ENCODE measurements at places on chromosomes 4 and X.

DNA sequence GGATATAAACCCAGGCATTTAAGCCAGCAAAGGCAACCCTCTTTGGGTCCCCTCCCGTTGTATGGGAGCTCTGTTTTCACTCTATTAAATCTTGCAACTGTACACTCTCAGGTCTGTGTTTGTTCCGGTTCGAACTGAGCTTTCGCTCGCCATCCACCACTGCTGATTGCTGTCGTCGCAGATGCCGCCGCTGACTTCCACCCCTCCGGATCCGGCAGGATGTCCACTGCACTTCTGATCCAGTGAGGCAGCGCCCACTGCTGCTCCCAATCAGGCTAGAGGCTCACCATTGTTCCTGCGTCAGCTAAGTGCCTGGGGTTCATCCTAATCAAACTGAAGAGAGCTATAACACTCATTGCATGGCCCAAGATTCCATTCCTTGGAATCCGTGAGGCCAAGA lies 49.2 kb downstream of the ENOPH1 start:
- H3K27me3 ChIP-seq = no peaks in the 10 kb centered on the region
- H3K27ac ChIP-seq = peak overlapping the region; percentile 57
- no peak overlapping the region for H3K4me3 ChIP-seq
- DNase-seq = no peak
- H3K36me3 ChIP-seq = peaks cover 2% of the 10 kb centered on the region

- DNase-seq = no peak
- peaks cover 34% of the 10 kb centered on the region for H3K36me3 ChIP-seq
- no peaks in the 10 kb centered on the region for H3K4me1 ChIP-seq
- no peak overlapping the region for H3K27ac ChIP-seq
- no peak overlapping the region for H3K4me3 ChIP-seq
- no peaks in the 10 kb centered on the region for H3K27me3 ChIP-seq
Observed at GRCh38 chrX:46500054-46500453, 45.2 kb downstream of the ZNF674 start.

DNA sequence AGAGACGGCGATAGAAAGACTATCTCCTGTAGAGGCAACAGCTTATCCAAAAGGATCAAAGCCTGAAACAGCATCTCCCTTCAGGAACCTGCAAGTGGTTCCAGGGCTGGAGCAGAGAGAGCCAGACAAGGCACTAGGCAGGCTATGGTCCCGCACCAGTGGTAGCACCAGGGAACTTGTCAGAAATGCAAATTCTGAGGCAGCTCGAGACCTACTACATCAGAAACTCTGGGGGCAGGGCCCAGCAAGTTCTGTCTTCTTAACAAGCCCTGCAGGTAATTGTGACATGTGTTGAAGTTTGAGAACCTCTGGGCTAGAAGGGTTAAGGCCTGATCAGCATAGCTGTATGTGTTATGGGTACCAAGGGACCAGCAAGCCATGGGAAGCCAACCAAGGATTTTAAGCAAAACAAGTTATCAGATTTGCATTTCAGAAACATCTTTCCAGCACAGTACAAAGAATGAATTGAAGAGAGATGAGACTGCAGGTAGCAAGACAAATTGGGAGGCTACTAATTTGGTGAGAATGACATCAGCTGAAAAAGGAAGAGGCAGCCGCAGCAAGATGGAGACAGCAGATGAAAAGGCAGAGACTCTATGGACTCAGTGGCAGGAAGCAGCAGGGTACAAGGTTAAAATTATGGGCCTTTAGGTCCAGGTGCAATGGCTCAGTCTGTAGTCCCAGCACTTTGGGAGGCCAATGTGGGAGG lies 139.7 kb downstream of the TSPAN5 start:
- H3K4me3 ChIP-seq = no peak overlapping the region
- H3K27me3 ChIP-seq = no peaks in the 10 kb centered on the region
- H3K36me3 ChIP-seq = peaks cover 8% of the 10 kb centered on the region
- no peak for DNase-seq

DNA sequence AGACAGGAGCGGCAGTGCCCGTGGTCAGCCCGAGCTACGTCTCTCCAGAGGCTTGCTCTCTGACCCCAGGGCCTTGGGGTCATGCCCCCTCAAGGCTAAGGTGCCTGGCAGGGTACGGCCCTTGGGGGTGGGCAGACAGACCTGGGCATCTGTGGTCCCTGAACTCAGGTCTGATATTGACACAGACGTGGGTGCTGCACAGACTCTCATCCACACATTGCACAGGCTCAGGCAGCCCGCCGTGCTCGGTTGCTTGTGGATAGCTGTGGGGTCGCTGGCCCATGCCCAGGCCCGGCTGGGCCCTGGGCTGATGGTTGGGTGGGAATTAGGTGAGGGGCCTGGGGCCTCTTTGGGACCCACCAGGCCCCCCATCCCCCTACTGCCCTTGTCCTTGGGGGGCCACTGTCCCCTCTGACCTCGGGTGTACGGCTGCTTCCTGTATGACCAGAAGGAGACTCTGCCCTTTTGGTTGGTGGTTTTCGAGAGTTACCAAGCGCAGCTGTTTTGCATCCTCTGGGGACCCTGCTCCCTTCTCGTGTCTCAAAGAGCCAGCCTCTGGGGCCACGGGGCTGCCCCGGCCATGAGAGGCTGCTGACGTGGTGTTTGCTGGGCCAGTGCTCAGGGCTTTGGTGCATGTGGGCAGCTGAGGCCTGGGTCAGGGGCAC lies 10.1 kb downstream of the FGFRL1 start:
- H3K36me3 ChIP-seq = peaks cover 3% of the 10 kb centered on the region
- no peaks in the 10 kb centered on the region for H3K27me3 ChIP-seq
- peaks cover 12% of the 10 kb centered on the region for H3K4me1 ChIP-seq
- H3K4me3 ChIP-seq = no peak overlapping the region

GRCh38 chr4:185589067-185589836 lies 53.9 kb upstream of the PDLIM3 start:
- H3K27me3 ChIP-seq = peaks cover 43% of the 10 kb centered on the region
- no peak overlapping the region for H3K4me3 ChIP-seq
- H3K27ac ChIP-seq = no peak overlapping the region
- no peaks in the 10 kb centered on the region for H3K36me3 ChIP-seq
- H3K4me1 ChIP-seq = peaks cover 12% of the 10 kb centered on the region

DNA sequence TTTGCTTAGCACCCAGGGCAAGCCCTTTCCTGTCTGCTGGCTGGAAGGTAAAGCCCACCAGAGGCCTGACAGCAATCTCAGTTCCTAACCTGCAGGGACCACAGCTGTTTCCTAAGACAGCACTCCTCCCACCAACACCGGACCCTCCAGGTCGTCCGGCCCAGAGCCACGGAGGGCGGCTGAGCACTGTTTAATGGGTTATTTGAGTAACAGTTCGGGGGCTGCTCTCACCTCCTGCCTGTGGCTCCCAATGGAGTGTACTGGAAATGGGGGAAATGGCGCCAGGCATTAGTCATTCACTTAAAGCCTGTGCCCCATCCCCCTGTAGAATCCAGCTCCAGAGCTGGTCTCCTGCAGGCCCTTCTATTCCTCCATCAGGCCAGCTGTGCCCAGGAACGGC lies 81.6 kb upstream of the ADRA2C start:
- no peak overlapping the region for H3K4me3 ChIP-seq
- no peaks in the 10 kb centered on the region for H3K4me1 ChIP-seq
- no peak overlapping the region for H3K27ac ChIP-seq
- no peaks in the 10 kb centered on the region for H3K36me3 ChIP-seq
- H3K27me3 ChIP-seq = no peaks in the 10 kb centered on the region

GRCh38 chr4:128776794-128777216 lies 32.7 kb upstream of the JADE1 start:
- DNase-seq = no peak
- no peaks in the 10 kb centered on the region for H3K4me1 ChIP-seq
- no peak overlapping the region for H3K27ac ChIP-seq
- no peak overlapping the region for H3K4me3 ChIP-seq
- peaks cover 3% of the 10 kb centered on the region for H3K27me3 ChIP-seq
- no peaks in the 10 kb centered on the region for H3K36me3 ChIP-seq

DNA sequence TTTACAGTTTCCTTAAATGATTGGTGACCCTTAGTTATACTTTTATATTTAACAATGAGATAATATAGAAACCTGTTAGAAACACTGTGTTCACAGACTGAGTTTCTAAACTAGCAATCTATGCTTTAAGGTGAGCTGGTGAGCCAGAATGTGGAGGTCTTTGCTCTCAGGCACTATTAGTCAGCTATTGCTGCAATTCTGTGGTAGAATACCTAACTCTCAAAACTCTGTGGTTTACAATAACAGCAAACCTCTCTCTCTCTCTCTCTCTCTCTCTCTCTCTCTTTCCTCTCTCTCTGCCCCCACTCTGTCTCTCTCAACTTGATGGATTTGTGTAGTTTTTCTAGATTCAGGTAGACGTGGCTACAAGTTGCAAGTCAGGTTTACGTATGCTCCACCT lies 17.6 kb upstream of the LCORL start:
- no peaks in the 10 kb centered on the region for H3K4me1 ChIP-seq
- peaks cover 32% of the 10 kb centered on the region for H3K27me3 ChIP-seq
- H3K27ac ChIP-seq = no peak overlapping the region

GRCh38 chr4:4490041-4490440 lies 51.8 kb downstream of the STX18 start:
- no peak overlapping the region for H3K27ac ChIP-seq
- H3K4me3 ChIP-seq = no peak overlapping the region
- peaks cover 8% of the 10 kb centered on the region for H3K4me1 ChIP-seq
- H3K27me3 ChIP-seq = no peaks in the 10 kb centered on the region

DNA sequence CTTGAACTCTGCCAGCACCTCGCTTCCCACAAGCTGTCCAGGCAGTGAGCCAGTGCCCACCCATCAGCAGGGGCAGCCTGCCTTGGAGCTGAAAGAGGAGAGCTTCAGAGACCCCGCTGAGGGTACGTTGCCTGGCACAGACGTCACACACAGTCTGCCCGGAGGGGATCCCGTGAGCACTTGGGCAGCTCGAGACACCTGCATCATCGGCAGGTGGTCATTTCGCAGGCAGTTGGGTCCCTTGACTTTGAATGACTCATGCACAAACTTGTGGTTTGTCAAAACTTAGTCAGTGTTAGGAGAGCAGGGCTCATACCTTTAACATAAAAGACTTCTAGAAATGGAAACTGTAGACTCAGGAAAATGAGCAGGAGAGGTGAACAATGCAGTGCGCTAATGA lies 9.9 kb downstream of the TACC3 start:
- peaks cover 84% of the 10 kb centered on the region for H3K36me3 ChIP-seq
- no peaks in the 10 kb centered on the region for H3K27me3 ChIP-seq
- peaks cover 39% of the 10 kb centered on the region for H3K4me1 ChIP-seq
- DNase-seq = no peak
- no peak overlapping the region for H3K4me3 ChIP-seq

- peaks cover 5% of the 10 kb centered on the region for H3K4me1 ChIP-seq
- peaks cover 13% of the 10 kb centered on the region for H3K27me3 ChIP-seq
- no peak overlapping the region for H3K27ac ChIP-seq
- H3K36me3 ChIP-seq = no peaks in the 10 kb centered on the region
Observed at GRCh38 chr4:122815248-122815647, 11.4 kb upstream of the FGF2 start.

DNA sequence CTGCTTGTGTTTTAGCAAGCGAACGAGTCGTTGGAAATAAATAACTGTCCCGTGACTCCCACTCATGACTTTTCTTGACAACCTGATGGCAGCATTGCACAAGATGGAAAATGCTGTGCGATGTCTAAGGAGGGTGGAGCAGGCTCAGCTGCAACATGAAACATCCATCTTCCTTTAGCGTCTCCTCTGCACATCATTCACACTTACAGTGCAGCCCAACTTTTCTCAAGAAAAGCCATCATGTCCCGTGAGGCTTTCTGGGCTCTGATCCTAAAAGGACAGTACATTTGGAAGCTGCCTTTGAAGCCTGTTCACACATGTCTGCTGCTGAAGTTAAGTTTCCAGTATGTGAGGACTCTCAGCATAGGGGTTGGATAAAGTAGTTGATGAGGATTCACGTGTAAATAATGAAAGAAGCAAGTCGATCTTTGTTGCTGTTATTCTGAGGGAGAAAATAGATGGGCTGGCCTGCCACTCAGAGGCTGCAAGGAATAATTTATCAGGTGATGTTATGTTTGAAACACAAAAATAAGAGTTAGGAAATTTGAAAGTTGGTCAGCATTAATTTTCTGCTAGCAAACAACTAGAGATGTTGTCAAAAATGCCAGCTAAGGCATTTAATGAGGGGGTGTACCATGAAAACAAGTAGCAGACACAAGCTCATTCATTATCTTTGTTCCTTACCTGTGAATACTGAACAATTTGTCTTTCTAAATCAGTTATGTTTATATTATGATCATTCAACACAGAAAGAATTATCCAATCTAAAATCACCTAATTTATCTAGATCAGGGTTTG lies 328.7 kb upstream of the ZFP42 start:
- no peaks in the 10 kb centered on the region for H3K4me1 ChIP-seq
- no peak overlapping the region for H3K4me3 ChIP-seq
- no peak overlapping the region for H3K27ac ChIP-seq

GRCh38 chrX:28189011-28189410 lies 207.8 kb upstream of the DCAF8L1 start:
- H3K4me1 ChIP-seq = no peaks in the 10 kb centered on the region
- no peak overlapping the region for H3K27ac ChIP-seq
- H3K36me3 ChIP-seq = no peaks in the 10 kb centered on the region
- H3K27me3 ChIP-seq = no peaks in the 10 kb centered on the region
- no peak for DNase-seq
- H3K4me3 ChIP-seq = no peak overlapping the region

DNA sequence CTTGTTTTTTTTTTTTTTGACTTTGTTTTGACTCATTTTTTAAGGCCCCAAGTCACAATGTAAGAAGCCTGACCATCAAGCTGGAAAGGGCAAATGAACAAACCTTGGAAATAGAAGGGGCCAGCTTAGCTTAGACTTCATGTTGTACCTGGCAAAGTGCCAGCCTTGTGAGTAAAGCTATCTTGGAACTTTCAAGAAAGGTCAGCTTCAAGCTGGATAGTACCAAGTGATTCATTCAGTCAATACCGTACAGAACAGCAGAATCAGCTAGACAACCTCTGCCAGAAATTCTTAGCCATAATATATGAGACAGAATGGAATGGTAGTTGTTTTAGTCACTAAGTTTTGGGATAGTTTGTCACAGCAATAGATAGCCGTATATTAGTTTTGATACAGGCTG lies 1492.2 kb upstream of the TENM3 start:
- no peak for DNase-seq
- H3K4me3 ChIP-seq = no peak overlapping the region
- H3K27ac ChIP-seq = no peak overlapping the region
- H3K27me3 ChIP-seq = no peaks in the 10 kb centered on the region
- no peaks in the 10 kb centered on the region for H3K36me3 ChIP-seq

- no peaks in the 10 kb centered on the region for H3K4me1 ChIP-seq
- H3K36me3 ChIP-seq = no peaks in the 10 kb centered on the region
- no peak overlapping the region for H3K4me3 ChIP-seq
- DNase-seq = no peak
- H3K27me3 ChIP-seq = no peaks in the 10 kb centered on the region
Observed at GRCh38 chrX:121949041-121949760, 901.8 kb downstream of the GLUD2 start.

DNA sequence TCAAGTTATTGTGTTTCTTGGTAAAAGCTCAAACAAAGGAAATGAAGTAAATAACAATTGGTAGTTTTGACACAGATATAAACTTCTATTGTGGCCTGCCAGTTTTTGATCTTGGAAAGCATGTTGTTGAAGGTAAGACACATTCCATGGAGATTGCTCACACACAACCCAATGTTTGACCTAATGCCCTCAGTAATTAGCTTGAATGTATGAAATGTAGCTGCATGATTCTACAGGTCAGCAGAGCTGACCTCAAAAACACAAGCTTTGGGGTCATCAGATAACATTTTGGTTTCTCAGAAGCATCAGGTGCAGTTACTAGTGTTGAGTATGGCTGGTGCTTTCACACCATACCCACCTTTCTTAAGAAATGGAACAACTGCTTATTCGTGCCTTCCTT lies 16.5 kb downstream of the GPR173 start:
- H3K4me3 ChIP-seq = no peak overlapping the region
- peaks cover 1% of the 10 kb centered on the region for H3K27me3 ChIP-seq
- no peaks in the 10 kb centered on the region for H3K4me1 ChIP-seq
- H3K36me3 ChIP-seq = no peaks in the 10 kb centered on the region
- DNase-seq = no peak

- H3K27ac ChIP-seq = no peak overlapping the region
- H3K4me3 ChIP-seq = no peak overlapping the region
- no peaks in the 10 kb centered on the region for H3K27me3 ChIP-seq
- no peaks in the 10 kb centered on the region for H3K36me3 ChIP-seq
Observed at GRCh38 chr4:148238086-148238485, 204.1 kb downstream of the NR3C2 start.
